ENCODE measurements at places on chromosomes 6 and 20.

DNA sequence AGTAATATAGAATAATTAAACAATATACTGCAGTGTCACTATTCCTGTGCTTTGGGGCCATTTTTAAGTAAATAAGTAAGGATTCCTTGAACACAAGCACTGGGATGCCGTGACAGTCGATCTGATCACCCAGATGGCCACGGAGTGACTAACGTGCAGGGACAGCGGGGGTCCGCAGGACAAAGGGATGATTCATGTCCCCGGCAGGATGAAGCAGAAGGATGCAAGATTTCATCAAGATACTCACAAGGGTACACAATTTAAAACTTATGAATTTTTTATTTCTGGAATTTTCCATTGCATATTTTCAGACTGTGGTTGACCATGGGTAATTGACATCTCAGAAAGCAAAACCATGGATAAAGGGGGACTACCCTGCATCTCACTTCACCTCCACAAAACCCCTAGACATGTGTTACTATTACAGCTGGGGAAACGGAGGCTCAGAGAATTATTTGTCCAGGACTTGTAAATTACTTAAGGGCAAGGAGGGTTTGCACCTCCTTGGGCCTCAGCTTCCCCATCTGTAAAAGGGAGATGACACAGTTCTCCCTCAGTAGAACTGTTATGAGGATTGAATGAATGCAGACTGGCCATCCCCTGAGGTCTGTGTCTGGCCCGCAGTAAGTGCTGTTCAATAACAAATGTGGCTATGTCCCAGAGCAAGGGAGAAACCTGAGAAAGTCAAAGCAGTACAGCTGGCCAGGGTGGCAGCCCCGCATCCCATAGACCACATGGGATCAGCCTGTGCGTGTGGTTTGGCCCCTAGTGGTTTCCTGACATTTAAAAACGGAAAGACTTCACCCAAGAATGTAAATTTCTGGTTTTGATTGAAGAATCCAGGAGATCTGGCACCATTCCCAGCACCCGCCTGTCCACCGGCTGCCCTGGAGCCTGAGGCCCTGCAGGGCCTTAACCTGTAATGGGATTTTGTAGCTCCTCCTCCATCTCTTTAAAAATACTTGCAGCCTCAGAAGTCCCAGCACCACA is 235.5 kb downstream of the BMP7 start:
- no peak for DNase-seq

GRCh38 chr20:46999801-47000465 is 105.3 kb downstream of the EYA2 start:
- no peak for DNase-seq

- DNase-seq: no peak
These were observed 109.3 kb downstream of the RNF144B start for GRCh38 chr6:18496462-18496861.

DNA sequence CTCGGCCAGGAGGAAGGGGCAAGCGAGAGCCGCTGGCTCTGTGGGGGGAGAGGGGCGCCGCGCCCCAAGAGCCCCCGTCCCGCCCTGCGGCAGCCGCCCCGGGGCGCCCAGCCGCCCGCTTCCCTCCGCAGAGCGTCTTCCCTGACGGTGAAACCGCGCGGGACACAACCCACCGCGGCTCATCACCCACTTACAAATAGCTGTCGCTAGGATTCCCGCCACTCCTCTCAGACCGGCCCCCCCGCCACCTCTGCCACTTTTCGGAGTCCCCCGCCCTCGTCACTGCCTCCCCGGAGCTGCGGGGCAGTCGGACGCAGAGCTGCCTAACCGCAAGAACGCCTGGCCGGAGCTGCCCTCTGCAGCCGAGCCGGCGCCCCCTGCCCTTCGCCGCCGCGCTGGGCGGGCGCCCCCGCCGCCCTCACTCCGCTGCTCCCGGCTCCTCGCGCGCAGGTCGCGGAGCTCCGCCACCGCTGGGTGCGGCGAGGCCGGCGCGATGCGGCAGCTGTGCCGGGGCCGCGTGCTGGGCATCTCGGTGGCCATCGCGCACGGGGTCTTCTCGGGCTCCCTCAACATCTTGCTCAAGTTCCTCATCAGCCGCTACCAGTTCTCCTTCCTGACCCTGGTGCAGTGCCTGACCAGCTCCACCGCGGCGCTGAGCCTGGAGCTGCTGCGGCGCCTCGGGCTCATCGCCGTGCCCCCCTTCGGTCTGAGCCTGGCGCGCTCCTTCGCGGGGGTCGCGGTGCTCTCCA is at the start of gene SLC35D3:
TSS of gene SLC35D3 (plus strand) at position 366 of the 749 bp plus-strand sequence. CDS start at position 494, 128 bp downstream.
- peak; percentile 40 for DNase-seq

DNA sequence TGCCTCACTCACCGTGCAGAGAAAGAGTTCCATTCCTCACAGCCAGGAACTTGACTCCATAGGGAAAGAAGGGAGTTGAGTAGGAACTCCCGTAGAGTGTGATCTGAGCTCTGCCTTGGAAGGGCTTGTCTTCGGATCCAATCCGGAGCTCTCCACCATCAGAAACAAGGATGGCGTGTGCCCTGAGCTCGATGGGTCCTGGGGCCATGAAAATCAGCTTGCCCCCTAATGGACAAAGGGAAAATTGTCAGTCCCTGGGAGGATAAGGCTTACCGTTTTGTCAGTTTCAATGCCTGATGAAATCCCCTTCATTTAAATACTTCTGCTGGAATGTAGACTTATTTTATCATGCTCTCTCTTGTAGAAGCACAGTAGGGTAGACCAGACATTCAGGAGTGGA is 153.3 kb downstream of the PKHD1 start:
- no peak for DNase-seq

GRCh38 chr6:53857318-53858094 is 62.7 kb downstream of the LRRC1 start:
- DNase-seq: no peak

GRCh38 chr6:135522965-135523692 is 25.6 kb upstream of the AHI1 start:
- no peak for DNase-seq

DNA sequence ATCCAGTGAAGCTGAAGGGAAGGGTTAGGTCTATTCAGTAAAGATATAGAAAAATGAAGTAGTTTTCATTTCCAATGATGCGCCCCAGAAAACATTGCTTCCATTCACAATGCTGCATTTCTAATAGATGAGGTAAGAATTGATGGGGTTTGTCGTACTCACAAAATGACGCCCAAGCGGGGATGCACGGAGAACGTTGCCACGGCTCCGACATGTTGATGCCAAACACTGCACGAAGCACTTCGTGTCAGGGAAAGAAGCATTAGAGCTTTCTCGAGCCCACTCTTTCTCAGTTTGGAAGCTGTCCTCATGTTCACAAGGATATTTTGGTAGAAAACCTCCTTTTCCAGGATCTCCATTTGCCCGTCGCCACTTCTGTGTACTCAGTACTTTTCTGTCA is 21.6 kb upstream of the MAFB start:
- no peak for DNase-seq

DNA sequence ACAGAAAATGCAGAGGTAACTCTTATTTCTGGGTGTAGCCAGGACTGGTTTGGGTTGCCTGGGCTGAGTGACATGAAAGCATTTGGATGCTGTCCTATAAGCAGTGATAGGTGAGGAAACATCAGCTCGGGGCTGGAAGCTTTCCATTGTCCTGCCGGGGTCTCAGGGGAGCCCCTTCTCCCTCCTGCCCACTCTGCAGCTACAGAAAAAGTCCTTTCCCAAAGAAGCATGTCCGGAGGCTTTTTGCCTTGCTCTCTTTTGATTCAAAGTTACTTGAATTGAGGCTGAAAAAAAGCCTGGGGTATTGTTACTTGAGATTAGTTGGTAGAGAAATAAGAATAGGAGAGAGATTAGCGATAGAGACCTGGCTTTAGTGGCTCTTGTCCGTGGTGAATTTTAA is 90.7 kb upstream of the ZNFX1 start:
- DNase-seq: no peak

DNA sequence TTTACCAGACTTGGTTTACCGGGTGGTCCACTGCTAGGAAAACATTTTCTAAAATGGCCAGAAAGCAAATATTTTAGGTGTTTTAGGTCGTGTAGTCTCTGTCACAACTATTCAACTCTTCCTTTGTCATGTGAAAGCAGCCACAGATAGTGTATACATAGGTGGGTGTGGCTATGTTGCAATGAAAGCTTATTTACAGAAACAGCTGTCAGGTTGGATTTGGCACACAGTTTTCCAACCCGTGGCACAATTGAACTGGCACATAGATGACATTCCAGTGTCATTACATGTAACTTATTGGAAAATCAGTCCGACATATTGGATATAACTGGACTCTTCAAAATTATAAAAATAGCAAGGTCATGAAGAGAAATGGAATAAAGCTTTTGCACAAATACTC is 68.9 kb upstream of the KCNQ5 start:
- DNase-seq: no peak

- no peak for DNase-seq
These were observed 31.5 kb downstream of the TMEM14B start for GRCh38 chr6:10779076-10779475.

GRCh38 chr6:80163754-80164187 is 57.3 kb downstream of the BCKDHB start:
- DNase-seq: peak; percentile 19

DNA sequence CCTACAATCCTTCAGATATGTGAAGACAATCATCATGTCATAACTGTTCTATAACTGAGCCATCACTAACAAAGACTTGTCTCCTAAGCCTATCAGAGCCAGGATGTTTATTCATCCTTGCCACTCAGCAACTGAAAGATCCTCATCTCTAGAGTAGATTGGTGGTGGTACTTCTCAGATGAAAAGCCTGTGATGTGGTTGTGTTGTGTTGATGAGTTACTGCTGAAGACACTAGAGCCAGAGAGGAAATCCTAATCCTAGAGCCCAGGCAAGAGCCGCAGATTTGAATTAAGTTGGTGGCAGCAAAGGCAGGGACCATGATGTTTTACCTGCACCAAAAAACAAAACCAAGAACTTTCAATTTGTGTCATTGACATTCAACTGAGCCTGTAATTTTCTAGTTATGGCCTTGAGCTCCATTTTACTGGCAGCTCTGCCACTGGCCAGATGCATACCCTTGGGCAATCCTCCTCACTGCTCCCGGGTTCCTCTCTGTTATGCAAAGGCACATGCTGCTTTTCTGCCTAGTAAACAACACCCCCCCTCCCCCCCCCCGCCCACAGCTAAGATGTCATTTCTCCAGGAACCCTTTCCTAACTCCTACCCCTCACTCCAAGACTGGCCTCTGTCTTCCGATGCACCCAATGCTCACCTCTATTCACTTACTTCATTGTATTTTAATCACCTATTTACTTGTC is 50.2 kb upstream of the REV3L start:
- peak; percentile 63 for DNase-seq

DNA sequence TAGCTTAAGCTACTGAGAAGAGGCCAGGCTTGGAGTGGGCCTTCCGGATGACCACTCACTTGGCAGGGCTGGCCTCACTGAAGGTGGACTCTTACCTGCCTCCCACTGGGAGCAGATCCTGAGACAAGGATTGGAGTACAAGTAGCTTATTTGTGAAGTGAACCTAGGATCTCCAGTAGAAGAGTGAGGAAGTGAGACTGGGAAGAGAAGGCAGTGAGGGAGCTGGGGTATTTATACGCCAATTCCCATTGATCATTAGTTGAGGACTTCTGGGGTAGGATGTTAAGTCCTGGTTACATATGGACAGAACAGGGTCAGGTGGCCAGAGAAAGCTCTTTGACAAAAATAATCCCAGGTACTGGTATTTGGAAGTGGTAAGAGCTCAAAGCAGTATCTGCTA is 32.3 kb upstream of the RNF24 start:
- DNase-seq: no peak

DNA sequence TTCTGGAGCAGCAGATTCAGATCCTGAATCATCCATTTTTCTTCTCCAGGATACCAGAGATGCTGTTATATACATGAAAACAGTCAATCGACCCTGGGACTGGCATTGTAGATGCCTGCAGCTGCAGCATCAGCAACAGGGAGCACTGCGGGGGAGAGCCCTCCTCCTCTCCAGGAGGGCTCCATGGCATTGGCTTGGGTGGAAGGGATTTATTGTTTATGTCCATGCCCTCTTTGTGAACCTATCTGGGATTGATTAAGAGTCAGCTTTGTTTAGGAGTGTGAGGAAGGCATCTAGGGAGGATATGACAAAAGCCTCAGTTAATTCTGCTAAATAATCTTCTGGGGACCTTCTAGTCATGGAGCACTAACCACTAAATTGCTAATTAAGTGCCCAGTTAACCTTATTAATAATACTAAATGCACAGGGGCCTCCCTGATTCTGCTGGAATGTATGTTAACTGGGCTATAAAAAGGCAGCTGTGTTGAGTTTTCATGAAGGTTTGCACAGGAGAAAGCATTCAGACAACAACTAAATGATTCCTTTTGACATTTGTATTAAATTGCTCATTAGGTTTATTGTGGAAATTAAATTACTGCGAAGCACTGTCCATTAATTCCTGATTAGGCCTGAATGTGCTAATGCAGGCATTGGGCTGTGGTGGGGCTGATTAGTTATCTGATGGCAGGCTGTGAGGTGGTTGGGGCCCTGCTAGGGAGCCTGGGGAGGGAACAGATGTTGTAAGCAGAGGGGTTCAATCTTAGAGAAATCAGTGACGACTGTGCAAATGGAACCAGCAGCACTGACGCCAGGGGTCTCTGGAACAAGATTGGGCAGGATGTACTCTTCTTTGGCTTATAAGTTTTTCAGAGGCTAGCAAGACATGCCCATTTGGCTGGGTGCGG is 57.6 kb downstream of the IMPG1 start:
- DNase-seq: no peak
